ENCODE measurements at places on chromosomes 5 and 9. TPM values are rescaled to one million over a fixed set of nuclear protein-coding genes. Genes with fewer than 3 reads are reported as not detected.

The UBE2QL1 gene
- total RNA-seq: 0.25 TPM

DNA sequence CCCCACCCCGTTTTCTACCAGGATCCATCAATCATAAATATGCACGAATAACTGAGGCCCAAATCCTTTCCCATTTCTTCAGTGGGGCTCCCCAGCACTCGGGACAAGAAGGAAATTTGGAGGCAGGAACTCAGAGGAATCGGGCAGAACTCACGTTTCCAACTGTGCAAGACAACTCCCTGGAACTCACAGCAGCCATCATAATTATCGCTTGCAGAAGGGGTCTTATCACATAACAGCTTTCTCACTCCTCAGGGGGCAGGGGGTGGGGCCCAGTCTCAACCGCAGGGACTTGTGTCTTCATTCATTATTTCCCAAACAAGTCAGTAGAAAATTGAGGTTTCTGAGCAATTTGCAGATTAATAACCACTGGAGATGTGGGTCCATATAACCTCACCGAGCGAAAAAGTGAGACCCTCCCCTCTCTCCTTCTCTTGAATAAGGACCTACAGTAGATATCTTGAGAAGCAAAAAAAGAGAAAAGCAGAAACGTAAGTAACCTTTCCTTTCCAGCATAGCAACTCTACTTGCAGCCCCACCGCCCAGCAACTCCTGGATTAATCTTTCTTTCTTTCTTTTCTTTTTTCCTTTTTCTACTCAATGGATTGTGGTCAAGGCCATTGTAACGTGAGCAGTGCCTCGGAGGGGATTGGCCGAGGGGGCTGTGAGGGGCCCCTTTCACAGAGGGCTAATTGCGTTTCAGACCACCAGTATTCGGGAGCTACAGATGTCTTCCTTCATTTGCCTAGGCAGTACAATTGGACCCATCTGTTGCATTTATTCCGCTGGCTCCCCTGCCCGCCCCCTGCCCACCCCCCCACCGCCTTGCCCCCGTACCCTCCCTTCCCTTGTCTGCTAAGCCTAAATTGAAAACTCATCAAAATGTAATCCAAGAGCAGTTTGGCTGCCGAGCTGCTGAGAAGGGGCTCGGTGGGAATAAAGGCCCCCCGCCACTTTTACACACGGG lies 24.7 kb upstream of the TIFAB start:
- no peaks in the 10 kb centered on the region for H3K36me3 ChIP-seq
- no peak for DNase-seq
- H3K27ac ChIP-seq: no peak overlapping the region
- no peak overlapping the region for H3K4me3 ChIP-seq
- H3K27me3 ChIP-seq: peaks cover 3% of the 10 kb centered on the region
- H3K4me1 ChIP-seq: no peaks in the 10 kb centered on the region

The VCAN gene
- total RNA-seq: 74.4 TPM

The RGS7BP gene
- total RNA-seq: not detected

The FOXD4L4 gene
- total RNA-seq: not detected

DNA sequence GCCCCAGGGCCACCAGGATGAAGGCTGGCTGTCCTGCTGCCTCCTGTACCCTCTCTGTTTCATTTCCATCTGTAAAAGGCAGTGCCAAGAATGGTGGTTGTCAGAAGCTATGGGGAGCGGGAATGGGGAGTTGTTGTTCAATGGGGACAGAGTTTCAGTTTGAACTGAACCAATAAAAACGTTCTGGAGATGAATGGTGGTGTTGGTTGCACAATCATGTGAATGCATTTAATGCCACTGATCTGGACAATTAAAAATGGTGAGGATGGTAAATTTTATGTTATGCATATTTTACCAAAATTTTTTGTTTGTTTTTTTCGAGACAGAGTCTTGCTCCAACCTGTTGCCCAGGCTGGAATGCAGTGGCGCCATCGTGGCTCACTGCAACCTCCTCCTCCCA lies 58.1 kb downstream of the PTPDC1 start:
- no peaks in the 10 kb centered on the region for H3K4me1 ChIP-seq
- no peak overlapping the region for H3K27ac ChIP-seq
- DNase-seq: no peak
- H3K4me3 ChIP-seq: no peak overlapping the region
- no peaks in the 10 kb centered on the region for H3K36me3 ChIP-seq
- no peaks in the 10 kb centered on the region for H3K27me3 ChIP-seq

The XRCC4 gene
- 3.0 TPM for total RNA-seq

- no peak overlapping the region for H3K4me3 ChIP-seq
- no peak overlapping the region for H3K27ac ChIP-seq
- no peaks in the 10 kb centered on the region for H3K36me3 ChIP-seq
- H3K27me3 ChIP-seq: no peaks in the 10 kb centered on the region
- no peaks in the 10 kb centered on the region for H3K4me1 ChIP-seq
Measured at GRCh38 chr9:14179449-14179848, 134.5 kb downstream of the NFIB start.

The PRUNE2 gene
- not detected for total RNA-seq

GRCh38 chr9:123860603-123861002 lies 69.3 kb downstream of the DENND1A start:
- no peak for DNase-seq
- no peak overlapping the region for H3K27ac ChIP-seq
- no peaks in the 10 kb centered on the region for H3K36me3 ChIP-seq
- H3K4me1 ChIP-seq: no peaks in the 10 kb centered on the region
- H3K4me3 ChIP-seq: no peak overlapping the region

DNA sequence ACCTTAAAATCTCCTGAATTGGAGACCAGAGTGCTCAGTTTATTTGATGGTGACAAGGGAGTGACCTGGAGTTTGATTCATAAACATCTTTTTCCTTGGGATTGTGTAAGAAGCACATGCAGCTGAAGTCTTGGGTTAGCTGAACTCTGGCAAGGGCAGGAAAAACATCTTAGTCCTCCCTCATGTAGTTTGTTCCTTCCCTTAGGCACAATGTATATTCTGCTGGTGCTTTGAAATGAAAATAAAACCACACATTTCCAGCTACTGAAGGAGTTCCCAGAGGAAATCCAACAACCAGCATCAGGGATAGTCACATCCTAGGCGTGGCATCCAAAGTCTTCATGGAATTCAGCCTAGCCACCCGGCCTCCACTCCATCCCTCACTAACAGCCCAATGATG lies 95.2 kb upstream of the PAPPA start:
- no peaks in the 10 kb centered on the region for H3K4me1 ChIP-seq
- no peak overlapping the region for H3K27ac ChIP-seq
- no peaks in the 10 kb centered on the region for H3K27me3 ChIP-seq
- DNase-seq: no peak
- no peaks in the 10 kb centered on the region for H3K36me3 ChIP-seq
- no peak overlapping the region for H3K4me3 ChIP-seq

The TMEM215 gene
- not detected for total RNA-seq

The MARCHF3 gene
- total RNA-seq: 10.0 TPM

All from naive thymus-derived CD4-positive, alpha-beta T cell (primary cell).